ENCODE measurements at places on chromosomes 6 and 20. TPM values are rescaled to one million over a fixed set of nuclear protein-coding genes. Genes with fewer than 3 reads are reported as not detected.

DNA sequence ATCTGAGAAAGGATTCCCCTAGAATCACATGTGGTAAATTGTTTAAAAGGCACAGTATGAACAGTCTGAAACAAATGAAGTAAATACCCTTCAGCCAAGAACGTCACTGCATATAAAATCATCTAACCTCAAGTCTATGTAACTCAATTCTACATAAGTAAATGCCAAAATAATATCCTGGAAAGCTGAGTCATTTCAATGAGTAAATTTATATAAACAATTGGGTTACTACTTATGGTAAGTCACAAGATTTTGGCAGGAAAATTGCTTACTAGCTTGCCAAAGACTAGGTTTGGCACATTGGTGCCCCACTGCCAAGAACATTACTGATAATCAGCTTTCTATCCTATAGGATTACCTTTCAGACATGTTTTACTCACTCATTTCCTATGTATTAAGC is 8.4 kb downstream of the GMDS start:
- no peak for DNase-seq

DNA sequence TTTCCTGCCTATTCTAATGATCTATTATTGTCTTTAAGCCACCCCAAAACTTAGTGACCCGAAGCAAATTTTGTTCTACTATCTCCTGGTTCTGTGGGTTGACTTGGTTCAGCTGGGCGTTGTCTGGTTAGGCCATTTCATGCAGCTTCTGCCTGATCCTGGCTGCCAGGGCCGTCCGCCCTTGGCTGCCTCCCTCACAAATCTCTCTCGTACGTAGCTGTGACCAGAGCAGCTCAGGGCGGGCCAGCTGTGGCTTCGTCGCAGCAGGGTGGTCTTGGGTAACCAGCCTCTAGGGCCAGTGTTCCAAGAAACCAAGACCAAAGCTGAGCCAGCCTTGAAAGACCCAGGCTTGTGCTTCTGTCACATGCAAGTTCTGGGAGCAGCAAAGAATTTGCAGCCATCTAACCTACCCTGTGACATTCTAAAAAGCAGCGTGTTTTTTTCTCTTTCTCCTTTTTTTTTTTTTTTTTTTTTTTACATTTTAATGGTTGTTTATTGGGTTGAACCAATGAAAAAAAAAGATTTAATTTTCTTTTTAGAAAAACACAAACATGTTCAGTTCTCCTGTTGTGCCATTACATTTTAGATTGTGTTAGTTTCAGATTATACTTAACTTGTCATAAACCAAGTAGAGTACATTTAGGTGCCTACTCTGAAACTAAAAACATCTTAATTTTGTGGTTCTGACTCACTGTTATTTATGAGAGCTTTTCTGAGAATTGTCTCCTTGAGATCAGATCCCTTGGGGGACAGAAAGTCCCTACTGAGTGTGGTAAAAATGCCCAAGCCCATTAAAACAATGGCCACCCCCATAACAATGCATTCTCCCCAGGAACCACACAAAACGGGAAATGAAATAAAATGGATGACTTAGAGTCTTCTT is 83.9 kb downstream of the ZDHHC14 start:
- DNase-seq: no peak

DNA sequence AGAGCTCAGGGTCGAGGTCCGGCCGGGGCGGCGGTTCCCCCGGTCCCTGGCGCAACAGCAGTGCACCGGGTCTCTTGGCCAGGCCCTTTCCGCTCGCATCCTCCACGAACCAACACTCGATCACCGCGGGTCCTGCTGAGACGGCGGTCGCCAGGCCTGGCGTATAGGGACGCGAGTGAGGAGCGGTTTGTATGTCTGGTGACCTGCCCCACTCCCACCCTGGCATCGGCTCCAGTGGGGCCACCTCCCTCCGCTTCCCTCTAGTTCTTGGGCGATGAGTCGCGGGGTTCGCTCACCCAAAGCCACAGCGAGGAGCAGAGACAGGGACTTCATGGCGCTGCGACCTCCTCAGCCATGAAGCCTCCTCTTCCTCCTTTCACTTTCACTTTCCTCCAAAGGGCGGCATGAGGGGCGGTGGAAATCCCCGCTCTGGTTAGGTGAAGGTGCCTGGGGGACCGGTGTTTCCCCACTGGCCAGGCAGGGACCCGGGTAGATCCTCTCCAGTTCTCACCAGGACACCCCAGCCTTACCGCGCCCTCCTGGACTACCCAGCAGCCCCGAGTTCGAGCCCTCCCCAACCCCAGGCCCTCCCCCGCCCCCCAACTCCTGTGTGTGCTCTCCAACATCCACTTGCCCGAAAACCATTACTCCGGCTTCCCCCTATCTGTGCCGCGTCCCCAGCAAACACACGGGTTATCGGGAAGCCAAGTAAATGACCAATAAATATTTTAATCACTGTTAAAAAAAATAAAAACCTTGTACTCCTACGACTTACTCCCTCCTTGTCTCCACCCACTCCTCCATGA is at the start of gene TAPBP:
TAPBP (minus strand) TSS at position 370 of the 806 bp plus-strand sequence; CDS start at position 333, 37 bp downstream.
- DNase-seq: no peak

GRCh38 chr6:143621876-143622605 is 55.7 kb upstream of the PHACTR2 start:
- DNase-seq: no peak

Gene GFOD1
- 14.5 TPM for total RNA-seq

- DNase-seq: peak; percentile 62
Measured at GRCh38 chr20:14142171-14142570, 146.9 kb downstream of the MACROD2 start.

GRCh38 chr20:44481719-44482416 is 6.2 kb downstream of the TTPAL start:
- DNase-seq: no peak

Gene PARD6B
- 9.3 TPM for total RNA-seq

DNA sequence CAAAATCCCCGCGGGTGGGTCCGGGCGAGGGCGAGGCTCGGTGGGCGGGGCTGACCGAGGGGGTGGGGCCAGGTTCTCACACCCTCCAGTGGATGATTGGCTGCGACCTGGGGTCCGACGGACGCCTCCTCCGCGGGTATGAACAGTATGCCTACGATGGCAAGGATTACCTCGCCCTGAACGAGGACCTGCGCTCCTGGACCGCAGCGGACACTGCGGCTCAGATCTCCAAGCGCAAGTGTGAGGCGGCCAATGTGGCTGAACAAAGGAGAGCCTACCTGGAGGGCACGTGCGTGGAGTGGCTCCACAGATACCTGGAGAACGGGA is 809 bp downstream of the HLA-G start:
- DNase-seq: no peak

GRCh38 chr6:33888664-33889200 is 84.9 kb upstream of the MLN start:
- DNase-seq: no peak

GRCh38 chr20:22977047-22977785 is 57.9 kb upstream of the SSTR4 start:
- DNase-seq: peak; percentile 79

Measured in skin of body (tissue), 3 donors.